Pancreas (tissue), 10 donors: ENCODE measurements at places on chromosomes 13 and 19. TPM values are rescaled to one million over a fixed set of nuclear protein-coding genes. Genes with fewer than 3 reads are reported as not detected.

- no peak for DNase-seq
These were observed 40.3 kb upstream of the TFDP1 start for GRCh38 chr13:113544071-113544891.

- no peak for DNase-seq
These were observed 34.1 kb upstream of the EDNRB start for GRCh38 chr13:77952737-77953136.

DNA sequence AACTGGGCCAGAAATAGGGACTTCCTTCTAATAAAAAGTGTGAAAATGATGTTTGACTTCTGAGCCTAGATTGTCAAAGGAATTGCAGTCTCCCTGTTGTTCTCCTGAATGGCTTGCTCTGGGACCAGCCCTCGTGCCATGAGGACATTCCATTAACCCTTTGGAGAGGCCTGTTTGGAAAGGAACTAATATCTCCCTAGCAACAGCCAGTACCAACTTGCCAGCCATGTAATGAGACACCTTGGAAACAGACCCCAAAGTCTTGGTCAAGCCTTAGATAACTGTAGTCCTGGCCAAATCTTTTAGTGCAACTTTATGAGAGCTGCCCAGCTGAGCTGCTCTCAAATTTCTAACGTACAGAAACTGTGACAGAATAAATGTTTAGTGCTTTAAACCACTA is 8.2 kb upstream of the SIAH3 start:
- no peak for DNase-seq

GRCh38 chr19:13082192-13083007 is 20.3 kb downstream of the LYL1 start:
- no peak for DNase-seq

DNA sequence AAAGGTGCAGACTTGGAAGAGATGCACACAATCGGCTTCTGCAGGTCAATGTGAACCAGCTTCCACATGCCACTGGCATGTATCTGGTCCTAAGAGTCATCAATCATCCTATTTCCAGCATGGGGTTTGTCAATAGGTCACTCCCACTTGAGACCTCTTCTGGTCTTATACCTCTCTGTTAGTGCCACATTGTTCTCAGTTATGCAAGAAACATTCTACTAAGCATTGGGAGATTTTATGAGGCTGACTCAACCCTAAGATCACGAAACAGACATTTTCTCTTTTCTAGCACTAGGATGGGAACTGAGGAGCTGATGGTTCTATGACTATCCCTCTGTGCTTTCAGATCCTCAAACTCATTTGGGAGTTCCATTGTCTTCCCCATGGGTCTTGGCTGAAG is 581.5 kb upstream of the KLF12 start:
- DNase-seq = no peak

ACER1 gene
- not detected for total RNA-seq

LHB gene
- total RNA-seq = 5.0 TPM

ATXN8OS gene
- total RNA-seq = not detected

PODNL1 gene
- not detected for total RNA-seq
